ENCODE measurements at places on chromosomes 5 and 9.
A peak's percentile ranks its signal among the peaks of the same experiment; 100 is the strongest.

- DNase-seq, result no peak
Measured at GRCh38 chr9:137095664-137096517, 9.1 kb downstream of the MAN1B1 start.

GRCh38 chr9:36101916-36102741 lies 34.4 kb upstream of the GLIPR2 start:
- peak; percentile 100 for DNase-seq

DNA sequence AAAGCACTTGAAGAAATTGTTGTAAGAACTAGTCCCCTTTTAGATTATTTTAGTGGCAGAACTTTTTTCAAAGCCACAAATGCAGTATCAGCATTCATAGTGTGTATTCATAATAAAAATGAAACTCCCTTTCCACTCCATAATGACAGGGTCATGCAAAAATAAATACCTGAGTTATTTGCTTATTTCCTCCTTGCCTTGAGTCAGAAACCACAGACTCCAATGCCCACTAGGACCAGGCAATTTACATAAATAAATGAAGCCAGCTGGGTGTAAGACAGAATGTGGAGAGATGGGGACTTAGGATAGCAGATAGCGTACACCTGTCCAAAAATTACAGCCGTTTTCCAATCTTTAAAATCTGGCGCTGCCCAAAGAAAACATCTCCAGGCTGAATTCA lies 417.8 kb downstream of the TMEM161B start:
- DNase-seq, result peak; percentile 14

- DNase-seq, result no peak
Measured at GRCh38 chr9:129323376-129323998, 145.4 kb upstream of the IER5L start.

DNA sequence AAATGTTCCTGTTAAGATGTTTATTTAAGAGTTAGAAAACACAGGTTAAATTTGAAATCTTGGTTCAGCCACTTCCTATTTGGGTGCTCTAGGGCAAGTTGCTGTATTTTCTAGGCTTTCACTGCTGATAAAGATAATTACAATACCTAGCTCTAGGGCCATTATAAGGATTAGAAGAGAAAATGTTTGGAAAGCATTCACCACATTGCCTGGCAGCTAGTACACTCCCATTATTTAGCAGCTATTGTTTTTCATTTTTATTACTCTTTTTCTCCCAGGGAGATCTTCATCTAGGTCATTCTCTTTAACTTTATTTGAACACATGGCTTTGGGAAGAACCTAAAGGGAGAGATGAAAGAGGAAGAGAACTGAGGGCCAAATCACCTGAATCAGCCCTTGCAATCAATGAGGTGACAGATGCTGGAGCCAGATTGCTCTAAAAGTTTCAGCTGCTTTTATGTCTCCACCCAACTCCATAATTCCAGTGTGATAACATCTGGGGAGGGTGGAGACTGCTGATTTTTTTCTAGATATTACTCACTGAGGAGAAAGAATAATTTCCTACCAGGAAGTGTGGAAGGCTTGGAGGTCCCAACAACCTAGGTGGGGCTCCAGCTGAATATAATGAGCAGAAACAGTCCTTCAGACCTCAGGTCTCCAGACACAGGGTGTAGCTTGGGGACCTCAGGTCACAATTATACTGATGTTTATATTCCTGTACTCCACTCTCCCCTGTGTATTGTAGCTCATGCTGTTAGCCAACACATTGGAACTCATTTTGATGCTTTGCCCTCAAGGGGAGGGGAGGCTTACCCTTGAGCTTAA lies 640.0 kb downstream of the RAB3C start:
- no peak for DNase-seq

DNA sequence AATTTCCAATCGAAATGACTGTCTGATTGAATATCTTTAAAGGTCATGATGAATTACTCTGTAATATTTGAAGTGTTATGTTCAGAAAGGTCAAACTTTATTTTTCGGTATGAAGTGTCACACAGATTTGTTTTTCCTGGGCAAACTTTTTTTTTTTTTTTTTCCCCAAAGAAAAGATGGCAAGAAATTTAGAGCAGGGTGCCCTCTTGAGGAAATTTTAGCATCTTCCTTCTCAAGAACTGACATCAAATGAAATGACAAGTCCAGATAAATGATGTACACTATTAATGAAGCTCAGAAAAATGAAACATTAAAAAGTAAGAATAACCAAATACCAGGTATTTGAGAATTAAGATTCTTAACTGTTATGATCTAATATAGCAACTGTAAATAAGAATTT lies 123.6 kb downstream of the INVS start:
- peak; percentile 22 for DNase-seq

DNA sequence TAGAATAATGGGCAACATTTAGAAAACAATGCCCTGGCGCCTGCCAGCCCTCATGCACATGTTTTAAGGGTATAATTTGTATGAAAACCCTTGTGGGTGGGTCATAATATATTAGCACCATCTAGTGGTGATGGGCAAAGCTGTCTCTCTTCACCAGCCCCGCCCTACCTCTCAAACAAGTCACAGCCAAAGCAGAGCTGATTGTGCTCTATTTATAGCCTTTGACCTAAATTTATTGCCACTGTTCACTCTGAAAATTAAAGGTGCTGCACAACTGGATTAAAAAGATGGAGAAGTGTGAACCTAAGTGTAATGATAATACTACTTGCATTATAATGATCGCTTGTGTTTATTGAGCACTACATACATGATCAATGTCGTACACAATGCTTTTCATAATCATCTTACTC lies 131.9 kb upstream of the ANKH start:
- DNase-seq, result no peak

DNA sequence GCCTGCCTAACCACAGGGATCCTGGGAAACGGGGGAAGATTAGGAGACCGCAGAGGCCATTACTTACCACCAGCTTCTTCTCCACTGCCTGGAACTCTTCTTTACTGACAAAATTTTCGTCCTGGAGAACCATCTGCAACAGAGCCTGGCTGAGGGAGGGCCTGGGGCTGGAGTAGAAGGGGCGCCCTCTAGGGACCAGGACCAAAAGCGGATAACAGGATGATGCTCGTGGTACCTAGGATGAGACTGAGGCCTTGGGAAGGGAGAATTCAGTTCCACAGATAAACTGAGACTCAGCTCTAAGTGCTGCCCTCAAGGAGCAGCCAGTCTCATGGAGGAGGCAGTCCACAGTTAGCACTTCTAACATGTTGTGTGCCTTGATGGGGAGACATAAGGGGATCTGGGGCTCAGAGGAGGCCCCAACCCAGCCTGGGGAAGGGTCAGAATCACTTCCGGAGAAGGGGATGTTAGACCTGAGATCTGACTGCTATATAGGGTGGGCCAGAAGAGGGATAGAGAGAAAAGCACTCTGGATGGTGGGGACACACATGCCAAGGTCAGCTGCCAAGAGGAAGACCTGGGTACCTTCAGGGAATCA lies 1.2 kb downstream of the SPATA24 start:
- DNase-seq, result no peak

GRCh38 chr5:74452856-74453255 lies 187.7 kb downstream of the ENC1 start:
- DNase-seq, result no peak

DNA sequence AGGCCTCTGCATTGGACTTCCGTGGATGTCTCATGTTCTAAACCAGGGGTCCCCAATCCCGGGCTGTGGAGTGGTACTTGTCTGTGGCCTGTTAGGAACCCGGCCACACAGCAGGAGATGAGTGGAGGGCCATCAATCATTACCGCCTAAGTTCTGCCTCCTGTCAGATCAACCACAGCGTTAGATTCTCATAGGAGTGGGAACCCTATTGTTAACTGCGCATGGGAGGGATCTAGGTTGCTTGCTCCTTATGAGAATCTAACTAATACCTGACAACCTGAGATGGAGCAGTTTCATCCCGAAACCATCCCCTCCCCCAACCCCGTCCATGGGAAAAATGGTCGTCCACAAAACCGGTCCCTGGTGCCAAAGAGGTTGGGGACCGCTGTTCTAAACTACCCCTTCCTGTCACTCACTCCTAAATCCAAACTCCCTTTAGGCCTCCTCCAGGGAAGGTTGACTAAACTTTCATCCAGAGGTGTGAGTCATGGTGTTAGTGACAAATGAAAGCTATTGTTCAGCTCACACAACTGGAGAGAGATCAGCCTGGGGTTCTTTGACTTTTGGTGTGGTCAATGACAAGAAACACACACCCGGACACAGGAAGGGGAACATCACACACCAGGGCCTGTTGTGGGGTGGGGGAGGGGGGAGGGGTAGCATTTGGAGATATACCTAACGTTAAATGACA lies 9.5 kb downstream of the KCNV2 start:
- peak; percentile 18 for DNase-seq

DNA sequence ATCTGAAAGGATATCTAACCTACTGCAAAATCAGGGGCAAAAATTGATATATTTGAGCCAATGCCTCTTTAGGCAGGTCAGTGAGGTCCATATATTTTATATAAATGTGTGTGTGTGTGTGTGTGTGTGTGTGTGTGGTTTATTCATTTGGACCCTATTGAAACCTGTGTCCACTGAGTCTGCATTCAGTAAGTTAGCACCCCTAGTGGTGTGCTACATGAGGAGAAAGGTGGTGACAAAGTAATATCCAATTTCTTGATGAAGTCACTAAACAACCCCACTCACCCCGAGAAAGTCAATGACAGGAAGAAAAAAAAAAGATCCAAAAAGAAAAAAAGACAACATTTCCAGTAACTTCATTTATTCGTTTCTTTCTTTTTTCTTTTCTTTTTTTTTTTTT lies 4.1 kb downstream of the FBXW11 start:
- DNase-seq, result no peak

GRCh38 chr5:151427258-151427657 lies 20.1 kb upstream of the SLC36A1 start:
- DNase-seq, result no peak

- DNase-seq, result no peak
Measured at GRCh38 chr5:1445313-1445688, at the start of gene SLC6A3. Gene SLC6A3 (minus strand): TSS chr5:1445440. CDS start chr5:1443197, 2,243 bp downstream.

DNA sequence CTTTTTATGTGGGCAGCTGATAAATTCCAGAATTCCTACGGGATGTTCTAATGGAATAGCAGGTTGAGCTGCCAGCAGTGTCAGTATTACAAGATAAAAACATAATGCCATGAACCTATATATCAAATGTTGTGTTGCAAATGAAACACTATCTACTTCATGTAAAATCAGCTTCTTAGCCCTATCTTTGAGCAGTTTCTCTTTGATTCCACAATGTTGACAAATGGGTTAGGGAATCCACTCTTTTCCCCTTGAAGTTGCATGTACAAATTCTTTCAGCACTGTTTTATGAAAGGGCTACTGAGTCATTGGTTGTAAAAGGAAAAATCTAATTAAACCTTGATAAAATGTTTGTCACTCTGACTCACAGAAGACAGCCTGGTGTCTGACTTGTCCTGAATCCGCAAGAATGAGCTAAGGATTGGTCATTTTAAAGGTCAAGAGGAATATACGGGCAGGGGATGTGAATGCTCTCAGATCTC lies 950.6 kb upstream of the NUDT12 start:
- peak; percentile 80 for DNase-seq

- no peak for DNase-seq
Measured at GRCh38 chr9:71524996-71525580, 243.2 kb downstream of the CEMIP2 start.

GRCh38 chr5:156534085-156534484 lies 207.1 kb downstream of the SGCD start:
- DNase-seq, result no peak

DNA sequence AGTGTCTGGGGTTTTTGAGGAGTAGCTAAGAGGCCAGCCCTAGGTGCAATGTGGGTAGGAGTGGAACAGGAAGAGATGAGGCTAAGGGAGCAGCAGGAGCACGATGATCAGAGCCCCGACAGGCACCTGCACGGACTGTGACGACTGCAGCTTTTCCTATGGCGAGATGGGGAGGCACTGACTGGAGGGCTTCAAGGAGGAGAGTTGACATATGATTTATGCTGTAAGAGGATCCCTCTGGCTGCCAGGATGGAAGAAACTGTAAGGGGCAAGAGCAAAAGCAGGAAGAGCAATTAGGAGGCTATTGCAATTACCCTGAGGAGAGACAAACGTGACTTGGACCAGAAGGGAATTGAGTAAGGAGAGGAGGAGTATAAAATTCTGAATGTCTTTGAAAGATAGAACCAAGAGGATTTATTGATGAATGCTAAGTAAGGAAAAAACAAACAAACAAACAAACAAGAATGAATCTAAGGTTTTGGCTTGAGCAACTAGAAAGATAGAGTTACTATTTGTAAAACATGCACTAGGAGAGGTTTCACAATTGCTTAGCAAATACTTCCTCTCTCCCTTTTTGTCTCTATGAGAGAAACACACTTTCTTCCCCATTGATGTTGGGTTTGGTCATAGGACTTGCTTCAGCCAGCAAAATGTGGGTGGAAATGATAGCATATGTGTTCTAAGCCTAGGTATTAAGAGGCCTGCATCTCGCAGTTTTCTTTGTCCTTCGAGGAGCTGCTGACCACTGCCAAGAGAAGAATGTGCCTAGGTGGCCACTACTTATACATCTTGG lies 32.9 kb downstream of the TRPC7 start:
- DNase-seq, result no peak

GRCh38 chr9:134393582-134394280 lies 67.5 kb downstream of the RXRA start:
- DNase-seq, result no peak

GRCh38 chr5:56314529-56314928 lies 81.4 kb upstream of the ANKRD55 start:
- no peak for DNase-seq

DNA sequence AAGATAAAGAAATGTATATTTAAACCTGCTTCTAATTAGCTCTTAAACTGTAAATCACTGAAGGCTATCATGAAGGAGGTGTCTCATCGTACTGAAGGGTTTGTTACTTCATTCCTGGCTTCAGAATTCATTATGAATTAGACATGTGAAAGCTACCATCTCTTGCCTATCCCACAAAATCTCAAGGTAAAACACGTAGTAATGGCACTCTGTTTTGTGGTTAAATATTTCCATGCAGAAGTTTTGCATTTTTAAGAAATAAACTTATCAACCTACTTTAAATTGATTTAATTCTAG lies 490.7 kb upstream of the NUDT12 start:
- no peak for DNase-seq

DNA sequence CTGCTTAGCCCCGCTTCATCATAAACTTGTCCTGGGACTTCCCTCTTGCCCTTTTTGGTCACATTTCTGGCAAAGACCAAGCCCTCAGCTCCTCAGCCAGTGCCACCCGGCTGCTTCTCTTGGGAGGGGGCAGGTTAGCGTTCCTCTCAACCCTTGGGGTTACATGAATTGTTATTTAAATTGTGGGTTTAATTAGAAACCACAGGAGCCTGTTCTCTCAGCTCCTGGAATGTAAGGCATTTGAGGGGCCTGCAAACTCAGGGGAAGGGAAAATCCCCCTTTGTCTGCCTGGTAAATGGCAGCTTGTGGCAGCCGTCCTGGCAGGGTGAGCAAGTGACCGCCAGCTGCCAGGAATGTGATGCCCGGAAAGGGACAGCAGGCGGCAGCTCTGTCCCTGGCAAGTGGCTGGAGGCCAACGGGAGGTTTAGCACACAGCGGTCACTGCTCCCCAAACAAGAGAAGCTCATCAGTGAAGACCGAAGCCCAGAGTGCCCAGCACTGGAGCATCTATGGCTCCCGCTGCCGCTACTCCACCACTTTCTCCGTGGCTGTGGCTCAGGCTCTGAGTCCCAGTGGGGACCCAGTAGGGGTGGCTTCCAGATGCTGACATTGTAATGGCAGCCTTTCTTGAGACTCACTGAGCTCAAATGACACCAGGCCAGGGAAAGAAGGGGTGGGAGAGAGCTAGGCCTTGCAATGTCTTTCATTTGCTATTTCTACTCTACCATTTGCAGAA lies 51.7 kb downstream of the SHB start:
- no peak for DNase-seq

Data from HS-5 (cell line).